ENCODE measurements at places on chromosomes 6 and 20. TPM values are rescaled to one million over a fixed set of nuclear protein-coding genes. Genes with fewer than 3 reads are reported as not detected.
A peak's percentile ranks its signal among the peaks of the same experiment; 100 is the strongest.

The PHACTR1 gene
- total RNA-seq = 15.5 TPM

The OR2B6 gene
- not detected for total RNA-seq

The PNLDC1 gene
- 0.39 TPM for total RNA-seq

The FOXF2 gene
- total RNA-seq = not detected

The SRMS gene
- 0.46 TPM for total RNA-seq

The PCK1 gene
- 0.17 TPM for total RNA-seq

The LGSN gene
- 0.18 TPM for total RNA-seq

The PLCB4 gene
- 11.9 TPM for total RNA-seq

The SMLR1 gene
- total RNA-seq = not detected

The C6orf163 gene
- total RNA-seq = 2.0 TPM

DNA sequence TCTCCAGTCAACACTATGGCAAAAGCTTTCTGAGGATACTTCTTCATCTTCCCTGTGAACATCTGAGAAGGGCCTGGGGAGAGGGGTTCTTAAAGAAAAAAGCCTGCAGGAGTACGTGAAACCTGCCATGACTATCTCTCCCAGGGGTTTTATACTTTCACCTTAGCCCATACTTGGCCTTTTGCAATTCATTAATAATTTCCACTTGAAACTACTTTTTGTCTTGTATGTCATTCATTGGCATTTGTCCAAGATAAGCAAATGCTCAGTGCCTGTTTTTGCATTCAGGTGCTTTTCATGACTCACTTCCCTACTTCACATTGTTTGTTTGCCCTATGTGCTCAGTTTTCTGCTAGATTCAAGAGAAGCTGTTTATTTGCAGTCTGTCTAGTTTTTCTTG lies 580.3 kb upstream of the GJE1 start:
- no peak overlapping the region for H3K4me3 ChIP-seq
- H3K27ac ChIP-seq = no peak overlapping the region
- peaks cover 10% of the 10 kb centered on the region for H3K4me1 ChIP-seq
- H3K27me3 ChIP-seq = no peaks in the 10 kb centered on the region
- no peak for DNase-seq

- peaks cover 13% of the 10 kb centered on the region for H3K27me3 ChIP-seq
- DNase-seq = no peak
- H3K4me1 ChIP-seq = peaks cover 29% of the 10 kb centered on the region
- peaks cover 5% of the 10 kb centered on the region for H3K36me3 ChIP-seq
- no peak overlapping the region for H3K27ac ChIP-seq
Observed at GRCh38 chr6:167311286-167311685, 13.6 kb upstream of the TTLL2 start.

- no peak overlapping the region for H3K4me3 ChIP-seq
- H3K4me1 ChIP-seq = peaks cover 3% of the 10 kb centered on the region
- H3K36me3 ChIP-seq = no peaks in the 10 kb centered on the region
- H3K27me3 ChIP-seq = no peaks in the 10 kb centered on the region
Observed at GRCh38 chr6:128694303-128695009, 174.1 kb upstream of the PTPRK start.

- H3K4me3 ChIP-seq = no peak overlapping the region
- DNase-seq = no peak
- no peak overlapping the region for H3K27ac ChIP-seq
- peaks cover 3% of the 10 kb centered on the region for H3K27me3 ChIP-seq
- no peaks in the 10 kb centered on the region for H3K36me3 ChIP-seq
- H3K4me1 ChIP-seq = peaks cover 9% of the 10 kb centered on the region
Observed at GRCh38 chr20:46746956-46747526, 37.6 kb downstream of the SLC2A10 start.

DNA sequence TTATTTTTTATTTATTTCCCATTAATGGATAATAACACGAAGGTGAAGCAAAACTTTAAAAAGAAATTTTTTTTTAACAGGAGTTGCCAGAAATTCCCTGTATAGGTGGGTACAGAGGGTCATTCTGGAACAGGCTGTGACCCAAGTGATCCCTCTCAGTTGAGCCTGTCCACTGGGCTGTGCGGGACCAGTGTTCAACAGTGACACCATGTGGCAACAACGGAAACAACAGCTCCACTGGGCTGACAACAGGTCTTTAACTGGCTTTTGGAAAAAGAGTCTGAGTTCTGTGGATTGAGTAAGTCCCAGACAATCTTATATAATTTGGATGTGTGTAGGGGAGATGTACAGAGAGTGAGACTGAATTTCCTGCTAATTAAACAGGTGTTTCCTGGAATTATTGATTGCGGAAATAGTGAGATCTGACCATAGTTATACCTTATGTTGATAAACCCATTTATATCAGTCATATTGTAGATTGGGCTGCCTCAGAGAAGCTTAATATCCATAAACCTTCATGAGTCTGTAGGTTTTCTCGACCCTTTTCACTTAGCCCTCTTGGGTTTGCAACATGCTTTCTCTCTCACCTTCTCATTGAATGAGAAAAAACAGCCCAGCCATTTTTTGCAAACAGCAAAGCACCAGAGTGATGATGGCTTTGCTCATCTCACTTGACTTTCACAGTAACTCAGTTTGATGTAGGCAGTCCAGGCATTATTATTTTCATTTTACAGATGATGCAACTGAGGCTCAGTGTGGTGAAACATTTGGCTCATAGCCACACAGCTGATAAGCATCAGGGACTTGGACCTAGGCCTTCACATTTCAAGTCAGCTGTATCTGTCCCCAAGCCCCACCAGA lies 17.5 kb downstream of the KIAA1755 start:
- H3K27ac ChIP-seq = no peak overlapping the region
- H3K27me3 ChIP-seq = peaks cover 33% of the 10 kb centered on the region
- peaks cover 8% of the 10 kb centered on the region for H3K4me1 ChIP-seq
- peak; percentile 55 for DNase-seq

DNA sequence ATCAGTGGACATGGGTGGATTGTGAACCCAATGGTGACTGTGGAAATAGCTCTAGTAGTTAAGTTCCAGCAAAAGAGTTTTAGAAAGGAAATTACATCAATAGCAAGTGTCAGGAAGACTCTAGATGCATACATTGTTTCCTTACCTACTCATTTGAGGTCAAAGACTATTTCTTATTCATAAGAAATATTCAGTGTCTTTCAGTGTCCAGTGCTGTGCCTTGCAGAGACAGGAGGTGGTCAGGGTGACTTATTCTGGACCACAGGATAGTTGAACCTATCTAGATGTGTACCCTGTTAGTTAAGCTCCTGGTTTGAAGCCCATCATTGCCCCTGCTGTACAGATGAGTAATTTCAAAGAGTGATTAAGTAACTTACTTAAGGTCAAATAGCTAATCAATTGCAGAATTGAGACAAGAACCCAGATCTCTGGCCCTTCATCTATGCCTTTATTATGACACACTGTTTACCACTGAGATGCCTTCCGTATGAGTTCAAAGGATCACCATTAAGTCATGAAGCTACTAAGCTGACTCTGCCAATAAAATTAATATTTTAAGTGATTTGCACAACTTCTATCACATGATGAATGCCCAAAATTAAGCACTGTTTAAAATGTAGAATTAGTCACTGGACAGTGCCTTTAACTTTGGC lies 136.1 kb downstream of the PDSS2 start:
- H3K4me3 ChIP-seq = no peak overlapping the region
- H3K27me3 ChIP-seq = no peaks in the 10 kb centered on the region
- peaks cover 9% of the 10 kb centered on the region for H3K4me1 ChIP-seq
- no peak for DNase-seq
- H3K36me3 ChIP-seq = peaks cover 4% of the 10 kb centered on the region
- H3K27ac ChIP-seq = peak overlapping the region; percentile 48

GRCh38 chr6:137740091-137740755 lies 126.8 kb upstream of the TNFAIP3 start:
- H3K36me3 ChIP-seq = no peaks in the 10 kb centered on the region
- no peaks in the 10 kb centered on the region for H3K27me3 ChIP-seq
- peaks cover 6% of the 10 kb centered on the region for H3K4me1 ChIP-seq
- no peak for DNase-seq
- H3K27ac ChIP-seq = no peak overlapping the region

GRCh38 chr6:168150551-168151320 lies 71.7 kb upstream of the FRMD1 start:
- no peaks in the 10 kb centered on the region for H3K27me3 ChIP-seq
- no peak overlapping the region for H3K4me3 ChIP-seq
- H3K36me3 ChIP-seq = no peaks in the 10 kb centered on the region
- no peak overlapping the region for H3K27ac ChIP-seq

DNA sequence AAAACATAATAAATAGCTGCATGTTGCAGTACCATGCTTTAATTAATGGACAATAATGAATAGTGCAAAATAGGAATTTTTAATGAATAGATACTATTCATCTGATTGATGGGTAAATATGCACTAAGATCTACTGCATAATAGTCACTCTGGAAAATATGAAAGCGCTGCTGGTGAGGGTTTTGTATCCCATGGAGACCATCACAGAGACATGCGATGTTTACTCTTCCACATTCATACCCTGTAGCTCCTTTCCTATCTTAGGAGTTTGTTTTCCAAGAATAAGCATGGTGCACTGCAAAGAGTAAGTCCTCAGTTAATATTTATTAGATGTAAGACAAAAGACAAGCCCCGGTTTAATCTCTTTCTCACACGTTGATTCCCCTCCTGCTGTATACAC lies 81.4 kb downstream of the NRSN1 start:
- no peaks in the 10 kb centered on the region for H3K36me3 ChIP-seq
- H3K4me3 ChIP-seq = no peak overlapping the region
- no peak for DNase-seq
- H3K27me3 ChIP-seq = no peaks in the 10 kb centered on the region
- no peak overlapping the region for H3K27ac ChIP-seq
- peaks cover 3% of the 10 kb centered on the region for H3K4me1 ChIP-seq

GRCh38 chr6:129429956-129430355 lies 280.0 kb downstream of the ARHGAP18 start:
- DNase-seq = no peak
- H3K4me1 ChIP-seq = peaks cover 8% of the 10 kb centered on the region
- H3K27me3 ChIP-seq = no peaks in the 10 kb centered on the region
- H3K4me3 ChIP-seq = no peak overlapping the region
- no peak overlapping the region for H3K27ac ChIP-seq

DNA sequence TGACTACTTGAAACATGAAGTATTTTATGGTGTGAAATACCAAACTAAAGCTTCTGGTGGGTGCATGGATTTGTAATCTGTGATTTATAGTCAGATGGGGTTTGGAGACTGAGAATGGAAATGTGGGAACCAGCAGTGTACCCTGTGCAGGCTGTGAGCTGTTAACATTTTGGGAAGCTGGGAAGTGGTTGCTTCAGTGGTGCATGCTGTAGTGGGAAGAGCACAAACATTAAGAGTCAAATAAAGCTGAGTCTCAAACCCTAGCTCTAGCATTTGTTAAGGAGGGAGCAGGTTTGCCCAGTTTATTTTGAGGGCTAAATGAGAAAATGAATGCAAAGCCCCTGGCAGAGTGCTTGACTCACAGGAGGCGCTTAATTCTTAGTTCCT lies 235.7 kb downstream of the ZFAND3 start:
- H3K4me1 ChIP-seq = peaks cover 50% of the 10 kb centered on the region
- H3K36me3 ChIP-seq = no peaks in the 10 kb centered on the region
- H3K4me3 ChIP-seq = no peak overlapping the region
- peak overlapping the region; percentile 67 for H3K27ac ChIP-seq
- no peaks in the 10 kb centered on the region for H3K27me3 ChIP-seq
- DNase-seq = no peak

DNA sequence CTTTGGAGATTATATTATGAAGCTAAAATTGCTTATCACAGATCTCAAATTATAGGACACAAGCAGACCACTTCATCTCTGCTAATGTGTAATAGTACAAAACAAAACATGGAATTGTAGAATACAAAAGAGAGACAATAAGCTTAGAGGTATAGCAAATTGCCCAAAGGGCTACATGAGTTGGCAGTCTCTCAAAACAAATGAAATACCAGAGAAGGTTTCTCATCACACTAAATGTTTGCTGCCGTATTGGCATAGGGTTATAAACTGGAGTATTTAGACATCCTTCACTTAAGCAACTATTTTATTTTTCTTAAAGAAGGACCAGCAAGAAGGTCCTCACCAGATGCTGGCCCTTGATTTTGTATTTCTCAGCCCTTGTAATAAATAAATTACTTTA lies 5.9 kb upstream of the EYA4 start:
- H3K27ac ChIP-seq = no peak overlapping the region
- no peak overlapping the region for H3K4me3 ChIP-seq
- H3K27me3 ChIP-seq = peaks cover 10% of the 10 kb centered on the region
- no peak for DNase-seq
- peaks cover 10% of the 10 kb centered on the region for H3K4me1 ChIP-seq
- peaks cover 4% of the 10 kb centered on the region for H3K36me3 ChIP-seq

DNA sequence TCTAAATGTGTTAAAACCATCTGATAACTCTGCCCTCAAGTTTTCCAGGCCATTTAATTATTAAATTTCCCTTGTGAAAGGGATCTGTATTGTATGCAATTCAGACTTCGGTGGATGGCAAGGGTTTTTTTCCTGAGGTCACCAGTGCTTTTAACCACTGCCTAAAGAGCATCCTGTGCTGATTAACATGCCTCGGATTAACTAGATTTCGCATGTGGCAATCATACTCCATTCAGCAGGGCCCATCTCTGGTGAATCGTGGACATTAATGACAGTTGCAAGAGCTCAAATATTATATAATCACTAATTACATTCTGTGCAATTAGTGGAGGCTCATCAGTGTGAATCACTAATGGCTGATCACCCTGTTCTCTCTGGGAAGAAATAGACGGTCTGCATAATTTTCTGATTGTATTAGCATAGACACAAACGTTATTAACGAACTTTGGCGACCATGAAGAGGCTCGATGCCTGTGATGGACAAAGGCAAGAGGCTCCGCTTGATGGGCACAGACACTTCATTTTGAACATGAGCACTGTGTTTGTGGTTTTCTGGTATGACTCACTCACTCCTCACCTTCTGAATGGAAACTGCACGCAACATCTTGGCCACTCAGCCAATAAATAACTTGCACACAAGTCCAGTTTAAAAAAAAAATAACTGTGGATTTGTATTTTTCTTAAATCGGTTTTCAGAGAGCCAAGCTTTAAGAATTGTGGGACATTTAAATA lies 31.4 kb downstream of the LINC00237 start:
- H3K36me3 ChIP-seq = no peaks in the 10 kb centered on the region
- no peak overlapping the region for H3K4me3 ChIP-seq
- DNase-seq = no peak
- H3K27ac ChIP-seq = no peak overlapping the region
- H3K4me1 ChIP-seq = peaks cover 5% of the 10 kb centered on the region
- no peaks in the 10 kb centered on the region for H3K27me3 ChIP-seq

- peak; percentile 68 for DNase-seq
- peaks cover 33% of the 10 kb centered on the region for H3K4me1 ChIP-seq
- no peaks in the 10 kb centered on the region for H3K36me3 ChIP-seq
Observed at GRCh38 chr20:63006540-63007359, at the start of gene BHLHE23. Gene BHLHE23 (minus strand): TSS chr20:63006964. CDS start chr20:63006774, 190 bp downstream.

DNA sequence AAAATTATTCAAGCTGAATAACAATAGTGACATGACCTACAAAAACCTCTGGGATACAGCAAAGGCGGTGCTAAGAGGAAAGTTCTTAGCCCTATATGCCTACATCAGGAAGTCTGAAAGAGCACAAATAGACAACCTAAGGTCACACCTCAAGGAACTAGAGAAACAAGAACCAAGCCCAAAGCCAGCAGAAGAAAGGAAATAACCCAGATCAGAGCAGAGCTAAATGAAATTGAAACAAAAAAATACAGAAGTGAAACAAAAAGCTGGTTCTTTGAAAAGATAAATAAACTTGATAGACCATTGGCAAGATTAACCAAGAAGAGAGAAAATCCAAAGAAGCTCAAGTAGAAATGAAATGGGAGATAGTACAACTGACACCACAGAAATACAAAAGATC lies 47.6 kb upstream of the NOTCH4 start:
- H3K4me1 ChIP-seq = peaks cover 12% of the 10 kb centered on the region
- no peak overlapping the region for H3K4me3 ChIP-seq
- peaks cover 22% of the 10 kb centered on the region for H3K36me3 ChIP-seq
